ENCODE measurements at places on chromosomes 3 and 15. TPM values are rescaled to one million over a fixed set of nuclear protein-coding genes. Genes with fewer than 3 reads are reported as not detected.

Gene PLIN1
- 0.25 TPM for total RNA-seq

Gene ACAN
- not detected for total RNA-seq

Gene SLC51A
- not detected for total RNA-seq

Gene POU1F1
- total RNA-seq = not detected

Gene AHSG
- not detected for total RNA-seq

Gene WNT5A
- not detected for total RNA-seq

Gene MUC20
- 1.0 TPM for total RNA-seq

Gene HRG
- not detected for total RNA-seq

Gene SNRPN
- total RNA-seq = 43.6 TPM

Gene RPP25
- total RNA-seq = 9.5 TPM

Gene CAPN3
- 3.2 TPM for total RNA-seq

Gene STAC
- total RNA-seq = not detected

Gene SMCO1
- not detected for total RNA-seq

Gene AGTR1
- not detected for total RNA-seq

Gene SEMA3B
- total RNA-seq = 0.40 TPM

Gene GUCA1C
- not detected for total RNA-seq

Gene CIAO2A
- 78.1 TPM for total RNA-seq

Gene CPA3
- total RNA-seq = not detected

Gene GAP43
- total RNA-seq = not detected

Gene CACNA1D
- total RNA-seq = 0.13 TPM

Gene PRR20G
- not detected for total RNA-seq

Gene WDR93
- total RNA-seq = not detected

Gene CD47
- total RNA-seq = 108 TPM

Gene RTP1
- total RNA-seq = not detected

Gene CSTA
- not detected for total RNA-seq

Gene SCAANT1
- not detected for total RNA-seq

Gene KCNMB2
- total RNA-seq = not detected

Gene OR5K2
- not detected for total RNA-seq
